ENCODE measurements at places on chromosomes 5 and 9. TPM values are rescaled to one million over a fixed set of nuclear protein-coding genes. Genes with fewer than 3 reads are reported as not detected.
A peak's percentile ranks its signal among the peaks of the same experiment; 100 is the strongest.

Gene PAIP1
- total RNA-seq: 31.8 TPM

Gene ARHGEF37
- 1.0 TPM for total RNA-seq

GRCh38 chr5:27450607-27451006 is 412.2 kb upstream of the CDH9 start:
- no peak overlapping the region for H3K27ac ChIP-seq
- H3K27me3 ChIP-seq: no peaks in the 10 kb centered on the region
- H3K36me3 ChIP-seq: no peaks in the 10 kb centered on the region
- no peak overlapping the region for H3K4me3 ChIP-seq

- no peaks in the 10 kb centered on the region for H3K4me1 ChIP-seq
- no peak overlapping the region for H3K27ac ChIP-seq
- no peaks in the 10 kb centered on the region for H3K36me3 ChIP-seq
- no peaks in the 10 kb centered on the region for H3K27me3 ChIP-seq
- no peak for DNase-seq
These were observed 314.8 kb downstream of the PRELID2 start for GRCh38 chr5:145520335-145520734.

DNA sequence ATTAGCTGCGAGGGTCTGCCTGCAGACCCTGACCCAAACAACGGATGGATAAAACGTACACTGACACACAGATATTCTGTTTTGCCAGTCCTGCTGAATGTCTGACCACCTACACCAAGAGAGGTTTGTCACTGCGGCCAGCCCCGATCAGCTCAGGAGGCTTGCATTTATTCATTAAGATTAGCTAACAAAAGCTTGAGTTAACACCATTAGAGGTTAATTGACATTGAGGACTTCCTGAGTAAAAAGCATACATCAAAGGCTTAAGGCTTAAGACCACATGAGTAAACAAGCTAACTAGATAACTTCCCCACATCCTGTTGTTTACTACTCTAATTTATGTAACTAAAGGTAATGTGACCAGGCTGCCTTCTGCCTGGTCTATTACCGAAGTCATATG is 198.1 kb upstream of the TRPC7 start:
- H3K27ac ChIP-seq: no peak overlapping the region
- DNase-seq: no peak
- H3K4me3 ChIP-seq: no peak overlapping the region
- H3K36me3 ChIP-seq: no peaks in the 10 kb centered on the region
- H3K4me1 ChIP-seq: peaks cover 5% of the 10 kb centered on the region

DNA sequence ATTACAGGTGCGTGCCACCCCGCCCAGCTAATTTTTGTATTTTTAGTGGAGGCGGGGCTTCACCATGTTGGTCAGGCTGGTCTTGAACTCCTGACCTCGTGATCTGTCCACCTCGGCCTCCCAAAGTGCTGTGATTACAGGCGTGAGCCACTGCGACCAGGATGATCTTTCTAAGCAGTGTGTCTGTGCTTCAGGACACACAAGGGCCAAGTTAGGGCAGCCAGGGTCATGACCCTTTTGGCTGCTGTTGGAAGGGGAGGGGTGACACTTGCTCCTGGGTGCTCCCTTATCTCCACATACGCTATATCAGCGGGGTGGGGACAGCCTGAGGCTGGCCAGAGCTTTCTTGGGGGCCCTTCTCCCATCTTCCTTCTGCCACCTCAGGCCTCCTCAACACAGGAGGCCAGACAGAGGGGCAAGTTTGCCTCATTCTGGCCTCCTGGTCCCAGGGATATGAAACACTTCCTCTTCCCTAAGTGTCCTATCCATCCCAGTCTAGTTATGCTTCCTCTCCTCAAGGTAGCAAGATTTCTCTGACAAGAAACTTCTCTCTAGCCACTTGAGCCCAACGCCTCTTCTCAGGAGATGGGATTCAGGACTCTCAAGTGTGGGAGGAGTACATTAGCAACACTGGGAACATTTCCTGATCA is 1.9 kb upstream of the ZNF79 start:
- DNase-seq: no peak
- peaks cover 40% of the 10 kb centered on the region for H3K4me1 ChIP-seq
- peaks cover 10% of the 10 kb centered on the region for H3K36me3 ChIP-seq
- no peaks in the 10 kb centered on the region for H3K27me3 ChIP-seq

GRCh38 chr5:132180134-132180745 is 47.4 kb downstream of the P4HA2 start:
- peak; percentile 35 for DNase-seq
- H3K4me1 ChIP-seq: peaks cover 47% of the 10 kb centered on the region
- peaks cover 3% of the 10 kb centered on the region for H3K36me3 ChIP-seq
- no peak overlapping the region for H3K27ac ChIP-seq
- no peaks in the 10 kb centered on the region for H3K27me3 ChIP-seq

GRCh38 chr5:173645437-173645807 is 29.0 kb upstream of the BOD1 start:
- H3K4me1 ChIP-seq: no peaks in the 10 kb centered on the region
- H3K4me3 ChIP-seq: no peak overlapping the region
- H3K27ac ChIP-seq: no peak overlapping the region
- H3K36me3 ChIP-seq: no peaks in the 10 kb centered on the region
- no peak for DNase-seq

Gene IFNE
- not detected for total RNA-seq

Gene COL15A1
- total RNA-seq: 0.76 TPM

- no peak overlapping the region for H3K4me3 ChIP-seq
- DNase-seq: no peak
- peaks cover 2% of the 10 kb centered on the region for H3K36me3 ChIP-seq
- H3K4me1 ChIP-seq: peaks cover 46% of the 10 kb centered on the region
These were observed 4.3 kb downstream of the RASGRF2 start for GRCh38 chr5:80964491-80964890.

DNA sequence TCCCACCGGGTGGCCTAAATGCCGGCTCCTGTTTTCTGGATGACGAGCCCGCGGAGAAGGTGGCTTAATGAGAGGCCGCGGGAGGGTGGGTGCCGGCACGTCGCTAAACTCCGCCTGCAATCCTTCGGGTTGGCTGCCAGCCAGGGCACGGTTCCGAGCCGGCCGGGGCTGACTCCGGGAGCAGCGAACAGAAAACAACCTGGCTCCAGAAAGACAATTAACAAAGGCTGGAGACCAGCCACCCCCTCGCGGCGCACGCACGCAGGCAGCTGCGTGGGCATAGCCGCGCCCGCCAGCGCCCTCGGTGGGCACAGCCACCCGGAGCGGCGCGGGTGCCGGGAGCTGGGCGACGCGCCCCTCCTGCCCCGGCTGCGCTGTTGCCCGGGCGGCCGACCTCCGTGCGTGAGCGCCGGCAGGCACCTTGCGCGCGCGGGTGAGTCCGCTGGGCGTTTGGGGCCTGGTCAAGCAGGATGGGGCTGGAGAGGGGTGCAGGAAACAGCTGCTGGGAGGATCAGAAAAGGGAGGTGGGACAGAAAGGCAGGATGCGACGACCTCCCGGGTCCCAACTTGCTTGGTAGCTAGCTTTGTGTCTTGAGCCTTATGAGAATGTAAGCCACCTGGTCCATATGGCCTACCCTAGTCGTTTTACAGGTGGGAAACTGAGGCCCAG is at the start of gene ARHGEF37:
TSS of gene ARHGEF37 (plus strand) at position 307 of the 670 bp plus-strand sequence. CDS start 16,272 bp downstream, outside the sequence.
- DNase-seq: peak; percentile 42
- H3K27me3 ChIP-seq: peaks cover 15% of the 10 kb centered on the region
- H3K36me3 ChIP-seq: peaks cover 2% of the 10 kb centered on the region
- no peak within 1 kb of the TSS for H3K27ac ChIP-seq
- H3K4me3 ChIP-seq: peak within 1 kb of the TSS; percentile 63
- peaks cover 14% of the 10 kb centered on the region for H3K4me1 ChIP-seq

Gene IL5
- total RNA-seq: not detected

Gene WWC1
- not detected for total RNA-seq

DNA sequence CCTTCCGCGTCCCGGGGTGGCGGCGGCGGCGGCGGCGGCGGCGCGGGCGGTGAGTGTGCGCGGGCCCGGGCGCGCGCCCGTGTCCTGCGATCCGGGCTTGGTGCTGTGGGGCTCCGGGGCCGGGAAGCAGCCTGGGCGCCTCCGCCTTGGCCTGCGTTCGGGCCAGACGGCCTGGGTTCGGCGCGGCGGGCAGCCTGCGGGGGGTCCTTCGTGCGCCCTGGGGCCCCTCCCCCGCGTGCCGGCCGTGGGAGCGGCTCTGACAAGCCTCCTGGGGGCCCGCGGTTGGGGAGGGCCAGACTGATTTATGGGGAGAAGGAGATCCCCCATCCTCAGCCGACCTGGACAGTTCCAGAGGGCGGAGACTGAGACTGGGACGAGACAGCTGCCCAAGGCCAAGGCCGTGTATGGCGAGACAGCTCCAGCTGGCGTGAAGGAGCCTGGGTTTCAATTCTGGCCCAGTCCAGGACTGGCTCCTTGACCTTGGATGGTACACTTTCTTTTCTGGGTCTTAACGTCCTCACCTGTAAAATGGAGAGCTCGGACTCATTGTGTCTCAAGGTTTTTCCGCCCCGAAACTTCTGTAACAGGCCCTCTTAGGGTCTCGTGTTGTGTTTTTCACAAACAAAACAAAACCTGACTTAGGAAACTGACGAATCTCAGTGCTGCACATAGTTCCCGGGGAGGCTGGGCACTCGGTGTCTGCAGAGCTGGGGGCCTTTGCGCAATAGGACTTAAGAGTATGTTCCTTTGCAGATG is 603 bp downstream of the TMEM268 start:
- peak; percentile 47 for DNase-seq
- peaks cover 18% of the 10 kb centered on the region for H3K36me3 ChIP-seq
- peak overlapping the region; percentile 88 for H3K27ac ChIP-seq

- peak overlapping the region; percentile 84 for H3K27ac ChIP-seq
- peaks cover 97% of the 10 kb centered on the region for H3K4me1 ChIP-seq
- no peak for DNase-seq
These were observed 44.5 kb downstream of the SEMA4D start for GRCh38 chr9:89453452-89453851.

Gene TPPP
- not detected for total RNA-seq

DNA sequence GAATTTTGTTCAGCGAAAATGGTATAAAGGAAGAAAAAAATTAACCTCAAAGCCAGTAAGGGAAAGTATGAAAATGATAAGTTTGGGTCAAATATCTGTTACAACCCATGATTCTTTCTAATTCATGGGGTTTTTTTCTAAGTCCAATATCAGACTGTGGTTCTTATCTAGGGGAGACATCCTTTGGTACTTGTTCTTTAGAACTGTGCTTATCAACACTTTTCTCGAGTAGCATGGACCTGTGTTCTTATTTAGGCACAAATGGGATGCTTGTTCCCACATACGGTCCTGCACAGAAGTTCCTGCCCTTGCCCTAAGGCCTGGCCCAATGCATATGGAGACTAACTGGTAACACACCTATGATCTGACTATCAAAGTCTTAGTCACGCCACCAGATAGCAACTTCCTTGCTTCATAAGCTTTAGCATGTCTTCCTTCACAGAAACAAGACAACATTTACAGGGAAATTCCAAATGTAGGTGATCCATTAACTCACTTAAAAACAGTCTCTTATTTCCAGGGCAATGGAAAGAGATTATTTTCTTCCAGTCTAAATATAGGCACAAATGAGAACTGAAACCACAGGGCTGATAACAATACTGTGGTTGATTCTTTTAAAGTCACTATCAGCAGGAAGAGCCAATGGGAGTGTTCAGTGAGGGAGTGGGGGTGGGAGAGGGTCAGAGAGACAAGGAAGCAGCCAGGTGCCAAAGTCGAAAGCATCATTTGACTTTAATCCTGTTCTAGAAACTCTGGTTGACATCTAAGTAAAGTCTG is 268.8 kb upstream of the ANKRD55 start:
- no peak overlapping the region for H3K4me3 ChIP-seq
- peaks cover 3% of the 10 kb centered on the region for H3K27me3 ChIP-seq
- H3K27ac ChIP-seq: peak overlapping the region; percentile 22
- DNase-seq: no peak
- H3K36me3 ChIP-seq: no peaks in the 10 kb centered on the region

DNA sequence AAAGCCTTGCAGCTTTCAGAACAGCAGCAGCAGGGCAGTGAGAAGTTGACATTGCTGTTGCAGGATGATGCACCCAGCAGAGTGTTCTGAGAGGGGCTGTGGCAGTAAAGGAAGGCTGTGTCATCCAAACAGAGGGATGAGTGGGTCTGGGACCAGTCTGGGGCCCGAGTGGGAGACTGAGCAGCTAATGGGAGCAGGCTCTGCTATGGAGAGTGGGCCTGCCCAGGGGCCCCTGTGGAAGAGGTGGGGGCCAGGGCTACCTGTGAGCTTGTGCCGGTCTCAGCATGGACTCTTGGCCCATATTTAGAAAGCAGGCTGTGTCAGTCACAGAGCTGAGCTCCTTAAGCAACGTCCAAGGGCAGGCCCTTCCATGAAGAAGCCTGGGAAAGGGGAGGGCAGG is 26.0 kb upstream of the PITX1 start:
- no peak overlapping the region for H3K27ac ChIP-seq
- H3K4me3 ChIP-seq: no peak overlapping the region
- no peaks in the 10 kb centered on the region for H3K36me3 ChIP-seq
- H3K27me3 ChIP-seq: peaks cover 4% of the 10 kb centered on the region
- H3K4me1 ChIP-seq: no peaks in the 10 kb centered on the region

Gene ORM2
- total RNA-seq: not detected

DNA sequence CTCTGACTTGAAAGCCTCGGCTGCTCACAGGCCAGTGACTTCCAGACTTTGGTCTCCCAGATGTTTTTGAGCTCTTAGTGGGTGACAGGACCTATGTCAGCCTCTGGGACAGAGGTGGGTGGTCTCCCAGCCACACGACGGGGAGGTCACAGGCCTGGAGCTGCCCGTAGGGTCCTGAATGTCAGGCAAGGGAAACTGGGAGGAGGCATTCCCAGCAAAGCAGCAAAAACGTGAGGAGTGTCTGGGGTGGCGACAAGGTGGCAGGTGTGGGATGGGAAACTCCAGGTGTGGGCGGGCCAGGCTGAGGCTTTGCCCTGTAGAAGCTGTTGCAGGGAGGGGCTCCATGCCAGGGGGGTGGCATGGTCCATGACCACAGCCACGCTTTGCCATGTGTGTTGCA is 110.5 kb downstream of the CACNA1B start:
- no peaks in the 10 kb centered on the region for H3K36me3 ChIP-seq
- H3K27ac ChIP-seq: no peak overlapping the region
- no peak overlapping the region for H3K4me3 ChIP-seq
- peaks cover 17% of the 10 kb centered on the region for H3K27me3 ChIP-seq

DNA sequence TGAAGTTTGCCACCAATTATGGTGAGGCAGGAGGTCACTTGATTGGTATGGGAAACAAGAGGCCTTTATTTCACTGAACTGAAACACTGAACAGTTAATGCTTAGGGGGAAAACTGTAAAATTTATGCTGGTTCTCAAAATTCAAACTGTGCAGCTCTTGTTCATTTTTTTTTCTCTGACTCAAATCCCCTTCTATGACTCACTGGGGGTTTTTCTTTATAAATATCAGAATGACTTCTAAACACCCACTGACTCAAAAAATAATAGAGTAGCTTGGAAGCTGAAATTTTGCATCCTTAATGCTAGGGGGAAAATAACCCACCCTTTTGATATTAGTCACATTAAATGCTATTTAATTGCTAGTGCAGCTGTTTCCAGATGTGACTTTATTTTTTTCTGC is 24.1 kb upstream of the OTP start:
- no peak for DNase-seq
- H3K4me3 ChIP-seq: no peak overlapping the region
- H3K27me3 ChIP-seq: peaks cover 16% of the 10 kb centered on the region
- H3K27ac ChIP-seq: no peak overlapping the region
- no peaks in the 10 kb centered on the region for H3K4me1 ChIP-seq
- no peaks in the 10 kb centered on the region for H3K36me3 ChIP-seq

Gene MLANA
- total RNA-seq: not detected

- peaks cover 38% of the 10 kb centered on the region for H3K4me1 ChIP-seq
- peak overlapping the region; percentile 80 for H3K4me3 ChIP-seq
- no peak for DNase-seq
- peak overlapping the region; percentile 34 for H3K27ac ChIP-seq
- H3K27me3 ChIP-seq: no peaks in the 10 kb centered on the region
These were observed 1.1 kb downstream of the TESK1 start for GRCh38 chr9:35606138-35606504.
